Hematopoietic multipotent progenitor cell treated with erythropoietin and hydrocortisone succinate and interleukin-3 and kit ligand, for 6 days (in vitro differentiated cells): ENCODE measurements at places on chromosomes 5 and 9.

DNA sequence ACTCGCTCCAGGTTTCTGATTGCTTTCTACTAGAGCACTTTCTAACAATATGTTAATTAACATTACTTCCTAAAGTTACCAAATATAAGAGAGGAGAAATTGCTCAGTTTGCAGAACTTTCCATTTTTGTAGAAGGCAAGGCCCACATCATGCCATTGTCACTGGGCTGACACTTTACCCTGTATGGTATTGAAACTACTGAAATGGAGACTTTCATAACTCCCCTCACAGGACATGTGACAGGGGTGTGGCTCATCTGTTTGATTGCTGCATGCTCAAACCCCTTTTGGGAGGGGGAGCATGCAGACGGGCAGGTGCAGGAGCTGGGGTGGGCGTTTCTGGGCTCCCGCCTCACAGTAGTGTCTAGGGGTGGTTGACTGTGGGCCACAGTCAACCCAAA, 206.3 kb upstream of the GHR start:
- DNase-seq = no peak

DNA sequence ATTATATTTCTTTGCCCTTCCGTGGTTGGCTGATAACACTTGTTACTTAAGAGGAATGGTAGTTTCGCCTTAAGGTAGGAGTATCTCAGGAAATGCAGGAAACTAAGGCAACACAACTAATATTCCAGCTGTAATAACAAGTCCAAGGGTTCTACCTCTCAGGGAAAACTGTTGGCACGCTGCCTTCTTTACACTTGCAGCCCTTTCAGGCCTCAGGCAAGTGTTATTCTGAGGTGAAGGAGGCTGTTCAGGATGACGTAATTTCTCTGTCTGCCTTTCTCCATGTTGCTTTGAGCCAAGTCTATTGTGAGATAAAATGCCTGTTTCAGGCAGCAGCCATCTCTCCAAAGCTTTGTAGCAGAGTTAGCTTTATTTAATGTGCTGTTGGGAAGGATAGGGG, 38.0 kb downstream of the VCAN start:
- no peak for DNase-seq

DNA sequence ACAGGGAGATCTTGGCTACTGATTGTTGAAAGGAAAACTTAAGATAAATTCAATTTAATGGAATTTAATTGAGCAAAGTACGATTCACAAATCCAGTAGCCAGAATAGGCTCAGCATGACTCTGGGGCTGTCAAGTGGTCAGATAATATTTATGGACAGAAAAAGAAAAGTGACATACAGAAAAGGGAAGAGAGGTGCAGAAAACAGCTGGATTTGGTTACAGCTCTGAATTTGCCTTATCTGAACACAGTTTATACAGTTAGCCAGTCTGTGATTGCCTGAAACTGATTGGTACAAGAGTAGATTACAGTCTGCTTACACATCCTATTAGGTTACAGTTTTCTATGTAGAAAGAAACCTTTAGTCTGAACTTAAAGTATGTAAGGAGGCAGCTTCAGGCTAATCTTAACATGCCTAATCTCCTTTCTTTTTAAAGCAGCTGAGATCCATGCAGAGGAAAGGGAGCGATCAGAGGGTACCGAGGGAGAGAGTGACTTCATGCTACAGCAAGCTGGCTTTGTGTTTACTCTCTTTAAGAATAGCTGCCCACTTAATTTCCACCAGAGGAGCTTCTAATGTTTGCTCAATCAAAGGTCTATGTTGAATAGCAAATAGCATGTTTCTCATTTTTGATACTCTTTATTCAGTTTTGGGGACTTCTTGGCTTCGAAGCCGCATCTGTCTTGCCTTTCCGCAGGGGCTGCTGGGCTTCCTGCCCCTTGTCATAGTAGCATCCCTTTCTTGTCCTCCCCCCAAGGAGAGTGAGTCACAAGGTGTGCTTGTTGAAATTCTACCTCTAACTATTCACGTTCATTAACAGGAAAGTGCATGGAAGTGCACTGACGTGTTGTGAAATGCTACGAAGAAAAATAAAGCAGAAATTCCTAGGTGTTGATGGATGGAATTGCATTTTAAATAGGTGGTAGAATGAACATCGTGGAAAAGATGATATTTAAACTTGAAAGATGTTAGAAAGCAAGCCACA, 761.2 kb downstream of the TAF11L14 start:
- no peak for DNase-seq

GRCh38 chr5:62600560-62601252, 22.1 kb downstream of the LRRC70 start:
- no peak for DNase-seq

DNA sequence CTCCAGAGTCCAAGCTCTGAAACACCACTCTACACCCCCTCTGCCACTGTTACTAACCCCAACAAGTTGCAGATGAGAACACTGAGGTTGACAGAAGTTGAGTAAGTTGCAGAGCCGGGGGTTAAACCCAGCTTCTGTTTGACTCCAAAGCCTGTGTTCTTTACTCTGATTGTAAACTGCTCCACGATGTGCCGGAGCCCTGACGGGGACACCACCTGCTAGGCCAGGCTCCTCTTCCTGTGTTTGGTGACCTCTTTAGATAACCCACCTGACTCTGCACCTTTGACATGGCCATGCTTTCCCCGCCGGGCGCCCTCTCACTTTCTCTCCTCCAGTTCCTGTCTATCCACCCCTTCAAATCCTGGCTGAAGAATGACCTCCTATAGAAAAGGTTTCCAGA, 96.7 kb downstream of the PAX5 start:
- no peak for DNase-seq

DNA sequence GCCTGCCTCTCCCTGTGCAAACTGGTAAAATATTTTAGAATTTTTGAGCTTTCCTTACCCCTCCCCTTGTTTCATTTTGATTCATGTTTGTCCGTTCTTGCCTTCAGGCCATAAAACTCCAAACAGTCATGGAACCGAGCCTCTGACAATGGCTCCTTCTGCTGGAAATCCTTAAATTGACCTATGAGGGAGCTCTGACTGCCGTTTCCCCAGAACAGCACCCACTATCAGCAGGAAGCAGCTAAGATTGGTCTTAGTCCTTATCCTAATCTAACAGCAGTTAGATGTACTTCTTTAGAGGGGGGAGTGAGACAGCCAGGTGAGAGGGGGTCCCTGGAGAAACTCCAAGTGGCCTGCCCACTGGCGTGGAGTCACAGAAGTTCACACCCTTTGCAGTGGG, 106.7 kb downstream of the FAM174A start:
- no peak for DNase-seq

GRCh38 chr9:134272302-134273023, 53.8 kb upstream of the RXRA start:
- no peak for DNase-seq
